ENCODE measurements at places on chromosomes 4 and X.

DNA sequence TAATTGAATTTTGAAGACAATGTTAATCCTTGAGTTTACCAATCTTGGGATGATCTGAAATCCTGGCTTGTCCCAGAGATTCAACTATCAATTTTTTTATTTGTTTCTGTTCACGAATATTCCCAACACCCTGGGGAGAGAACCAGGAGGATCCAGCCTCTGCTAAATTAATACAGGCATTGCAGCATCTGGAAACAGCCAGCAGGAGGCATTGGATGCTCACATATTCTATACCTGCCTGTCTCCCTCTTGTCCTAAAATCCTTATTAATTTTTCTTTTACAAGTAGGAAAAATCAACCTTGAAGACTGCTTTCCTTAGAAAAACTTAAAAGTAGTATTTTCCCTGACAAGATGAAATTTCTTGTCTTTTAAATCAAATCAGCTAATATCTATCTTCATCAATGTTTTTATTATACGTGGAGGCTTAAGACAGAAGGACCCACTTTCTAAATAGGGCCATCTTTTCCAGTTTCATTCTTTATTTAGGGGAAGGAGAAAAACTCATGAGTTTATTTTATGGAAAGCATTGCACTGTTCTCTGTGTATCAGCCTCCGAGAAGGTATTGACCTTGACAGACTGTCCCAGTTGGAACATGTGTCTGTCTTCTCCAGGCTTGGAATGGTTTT lies 102.4 kb downstream of the CLNK start:
- H3K4me1 ChIP-seq = no peaks in the 10 kb centered on the region
- H3K27me3 ChIP-seq = no peaks in the 10 kb centered on the region
- no peak overlapping the region for H3K27ac ChIP-seq
- no peaks in the 10 kb centered on the region for H3K36me3 ChIP-seq
- no peak overlapping the region for H3K4me3 ChIP-seq

- peaks cover 8% of the 10 kb centered on the region for H3K4me1 ChIP-seq
- no peak overlapping the region for H3K4me3 ChIP-seq
- no peaks in the 10 kb centered on the region for H3K36me3 ChIP-seq
- no peak for DNase-seq
- no peaks in the 10 kb centered on the region for H3K27me3 ChIP-seq
- H3K27ac ChIP-seq = no peak overlapping the region
Observed at GRCh38 chr4:17327591-17327990, 184.3 kb downstream of the QDPR start.

DNA sequence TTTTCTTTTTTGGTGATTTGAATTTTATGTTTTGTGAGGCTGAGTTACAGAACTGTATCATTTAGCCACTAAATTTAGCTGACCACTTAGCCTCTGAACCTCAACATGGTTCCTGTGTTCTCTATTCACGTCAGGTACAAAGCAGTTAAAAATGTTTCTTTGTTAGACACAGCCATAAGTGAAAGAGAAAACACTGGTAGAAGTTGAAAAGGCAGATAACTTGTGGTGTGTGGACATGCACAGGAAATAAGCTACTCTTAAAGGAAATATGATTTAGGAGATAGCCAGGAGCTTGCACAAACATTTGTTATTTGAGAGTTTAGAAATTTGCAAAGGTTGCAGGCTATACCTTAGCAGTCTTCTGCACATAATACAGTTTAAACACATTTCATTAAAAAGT lies 171.0 kb upstream of the RPS6KA3 start:
- no peak for DNase-seq
- no peaks in the 10 kb centered on the region for H3K36me3 ChIP-seq
- peaks cover 23% of the 10 kb centered on the region for H3K4me1 ChIP-seq

GRCh38 chrX:9682861-9683260 lies 82.8 kb downstream of the GPR143 start:
- H3K27me3 ChIP-seq = no peaks in the 10 kb centered on the region
- no peak overlapping the region for H3K4me3 ChIP-seq
- H3K27ac ChIP-seq = no peak overlapping the region
- peaks cover 4% of the 10 kb centered on the region for H3K36me3 ChIP-seq
- no peaks in the 10 kb centered on the region for H3K4me1 ChIP-seq
